ENCODE measurements at places on chromosomes 1 and 21.

GRCh38 chr1:183002797-183003196 lies 20.4 kb upstream of the LAMC1 start:
- DNase-seq, result no peak

DNA sequence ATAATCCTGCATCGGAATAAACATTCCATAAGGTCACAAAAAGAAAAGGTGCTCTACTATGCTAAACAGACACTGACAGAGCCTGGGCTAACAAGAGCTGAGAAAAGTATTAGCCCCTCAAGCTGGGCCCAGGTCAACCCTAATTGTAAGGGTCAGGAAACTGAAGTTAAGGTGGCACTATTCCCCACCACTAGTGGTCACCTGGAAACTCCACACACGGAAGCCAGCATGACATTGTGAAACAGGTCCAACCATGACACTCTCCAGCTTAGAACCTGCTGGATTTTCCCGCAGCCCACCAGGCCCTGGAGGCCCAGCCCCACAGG lies 1.2 kb downstream of the PTTG1IP start:
- no peak for DNase-seq

DNA sequence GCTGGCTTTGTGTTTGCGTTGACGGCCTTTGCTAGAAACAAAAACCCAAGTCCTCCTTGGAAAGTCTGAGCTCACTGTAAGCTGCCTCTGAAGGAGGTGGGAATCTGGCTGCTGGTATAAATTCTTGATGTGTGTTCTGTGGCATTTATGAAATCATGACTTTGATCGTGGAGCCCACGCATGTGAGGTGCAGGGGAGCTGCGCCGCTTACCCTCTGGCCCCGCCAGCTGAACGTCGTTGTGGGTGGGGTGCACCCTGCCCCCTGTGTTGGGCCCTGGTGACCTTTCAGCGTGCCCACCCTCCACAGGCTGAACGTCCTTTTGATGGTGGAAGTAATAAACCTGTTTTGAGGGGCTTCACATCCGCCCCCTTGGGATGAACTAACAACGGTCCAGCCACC lies 21.2 kb upstream of the DIP2A start:
- no peak for DNase-seq

- no peak for DNase-seq
Measured at GRCh38 chr1:186682736-186683135, 2.5 kb upstream of the PTGS2 start.

DNA sequence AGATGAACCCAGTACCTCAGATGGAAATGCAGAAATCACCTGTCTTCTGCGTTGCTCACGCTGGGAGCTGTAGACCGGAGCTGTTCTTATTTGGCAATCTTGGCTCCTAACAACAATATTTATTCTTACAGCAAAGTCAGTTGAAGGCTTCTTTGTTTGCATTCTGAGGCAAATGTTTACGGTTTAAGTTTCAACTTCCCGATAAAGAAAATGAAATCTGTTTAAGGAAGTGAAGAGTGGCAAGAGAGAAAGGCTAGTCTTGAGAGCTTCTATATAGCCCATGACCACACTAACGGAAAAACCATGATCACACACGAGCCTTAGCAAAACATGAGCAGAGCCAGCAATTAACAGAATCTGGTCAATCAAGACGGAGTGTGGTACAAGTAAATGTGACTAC lies 122.6 kb upstream of the ZNHIT6 start:
- no peak for DNase-seq

DNA sequence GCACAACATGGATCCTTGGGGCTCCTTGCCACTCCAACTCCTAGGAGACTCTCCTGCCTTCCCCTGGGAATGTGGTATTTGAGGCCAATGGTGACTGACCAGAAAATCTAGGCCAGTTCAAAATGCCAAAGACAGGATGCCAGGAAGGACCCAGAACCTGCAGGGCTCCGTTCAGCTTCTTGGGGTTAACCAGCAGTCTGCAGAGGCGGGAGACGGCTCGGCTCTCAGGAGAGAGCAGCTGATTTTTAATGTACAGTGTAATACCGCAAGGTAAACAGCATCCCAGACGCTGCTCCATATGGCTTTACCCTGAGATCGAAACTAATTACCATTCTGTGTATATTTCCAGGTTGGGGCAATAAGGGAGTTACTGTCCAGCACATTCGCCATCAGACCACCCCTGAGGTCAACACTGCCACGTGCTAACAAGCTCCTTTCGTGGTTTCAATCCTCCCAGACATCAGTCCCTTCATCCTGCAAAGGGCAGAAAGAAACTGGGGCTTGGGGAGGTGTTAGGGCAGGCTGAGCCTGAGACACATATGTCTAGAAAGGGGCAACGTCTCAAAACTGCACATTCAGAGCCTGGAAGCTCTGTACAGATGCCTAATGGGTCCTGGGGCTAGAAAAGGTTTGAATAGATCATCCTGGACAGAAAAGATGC lies 16.7 kb downstream of the ITPKB start:
- DNase-seq, result no peak

DNA sequence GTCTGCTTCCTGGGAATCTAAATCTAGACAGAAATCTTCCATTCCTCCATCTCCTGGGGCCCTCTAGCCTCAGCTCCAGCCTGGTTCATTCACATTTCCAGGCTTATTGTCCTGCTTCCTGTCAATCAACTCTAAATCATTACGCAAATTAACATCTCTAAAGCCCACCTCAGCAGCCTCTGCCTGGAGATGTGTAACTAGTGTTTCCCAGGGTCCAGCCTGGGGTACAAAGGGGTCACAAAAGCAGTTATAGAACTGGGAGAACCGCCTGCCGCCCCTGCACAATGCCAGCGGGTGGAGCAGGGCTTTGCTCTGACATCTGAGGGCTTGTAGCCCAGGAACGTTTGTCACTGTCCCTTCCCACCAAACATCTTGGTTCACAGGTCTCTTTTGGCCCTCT lies 373.5 kb downstream of the RRAGC start:
- DNase-seq, result no peak

DNA sequence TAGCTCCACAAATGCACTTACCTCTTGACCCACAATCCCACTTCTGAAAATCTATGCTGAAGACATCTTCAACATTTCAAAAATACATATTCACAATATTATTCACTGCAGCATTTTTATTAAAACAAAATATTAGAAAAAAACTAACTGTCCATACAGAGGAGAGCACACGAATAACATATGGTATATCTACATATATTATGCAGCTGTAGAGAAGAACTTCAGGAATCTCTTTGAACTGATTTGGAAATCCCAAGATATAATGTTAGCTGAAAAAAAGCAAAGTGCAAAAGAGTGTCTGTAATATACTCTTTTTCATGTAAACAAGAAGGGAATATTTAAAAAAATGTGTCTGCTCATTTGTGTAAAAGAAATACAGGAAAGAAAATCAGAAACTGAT lies 11.5 kb downstream of the IPO9 start:
- no peak for DNase-seq

DNA sequence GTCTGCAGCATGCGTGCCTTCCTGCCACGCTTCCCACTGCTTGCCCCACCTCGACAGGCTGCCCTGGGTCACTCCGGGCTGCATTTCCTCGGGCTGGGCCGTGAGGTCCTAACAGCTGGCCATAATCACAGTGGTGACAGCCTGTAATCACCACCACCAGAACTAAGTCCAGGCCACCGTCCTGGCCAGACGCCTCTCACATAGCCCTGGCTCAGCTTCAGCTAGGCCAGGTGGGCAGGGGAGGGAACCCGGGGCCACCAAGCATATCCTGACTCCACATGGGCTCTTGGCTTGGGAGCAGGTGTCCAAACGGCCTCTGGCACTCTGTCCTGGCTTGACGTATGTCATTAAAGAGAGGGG lies 229.5 kb downstream of the TRABD2B start:
- DNase-seq, result no peak
